Heart left ventricle (tissue), 16 donors: ENCODE measurements at places on chromosomes 7 and 10. TPM values are rescaled to one million over a fixed set of nuclear protein-coding genes. Genes with fewer than 3 reads are reported as not detected.

Gene TRIL
- 4.5 TPM for total RNA-seq

Gene DNAJC12
- 4.1 TPM for total RNA-seq

Gene MCM10
- not detected for total RNA-seq

Gene HOXA7
- total RNA-seq, result not detected

Gene FAM25A
- total RNA-seq, result not detected

Gene SLC16A12
- 2.9 TPM for total RNA-seq

Gene SEMA3C
- 81.8 TPM for total RNA-seq

Gene KIAA1549
- 2.0 TPM for total RNA-seq

Gene PALD1
- total RNA-seq, result 9.2 TPM

Gene PNLIPRP1
- not detected for total RNA-seq

Gene TAS2R3
- 0.35 TPM for total RNA-seq

Gene TMEM196
- not detected for total RNA-seq

Gene H2BK1
- total RNA-seq, result not detected

DNA sequence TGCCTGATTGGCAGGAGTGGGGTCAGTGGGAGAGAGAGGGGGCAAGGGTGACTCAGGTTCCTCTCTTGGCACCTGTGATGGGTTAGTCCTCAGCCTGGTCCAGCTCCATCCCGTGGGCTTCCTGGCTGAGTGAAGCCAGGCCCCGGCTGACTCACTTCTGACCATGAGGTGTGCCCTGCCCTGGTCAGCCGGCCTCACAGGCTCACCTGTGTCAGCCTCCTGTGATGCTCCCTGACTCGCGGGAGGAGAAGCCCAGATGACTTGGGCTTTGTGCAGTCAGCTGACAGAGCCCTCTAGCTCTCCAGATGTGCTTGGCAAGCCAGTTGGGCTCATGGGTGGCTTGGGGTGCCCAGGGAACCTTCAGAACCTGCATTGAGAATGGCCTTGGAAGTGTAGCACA lies 16.0 kb upstream of the PPIF start:
- DNase-seq, result peak; percentile 20

- DNase-seq, result no peak
Observed at GRCh38 chr10:119505588-119506315, 36.8 kb downstream of the RGS10 start.

DNA sequence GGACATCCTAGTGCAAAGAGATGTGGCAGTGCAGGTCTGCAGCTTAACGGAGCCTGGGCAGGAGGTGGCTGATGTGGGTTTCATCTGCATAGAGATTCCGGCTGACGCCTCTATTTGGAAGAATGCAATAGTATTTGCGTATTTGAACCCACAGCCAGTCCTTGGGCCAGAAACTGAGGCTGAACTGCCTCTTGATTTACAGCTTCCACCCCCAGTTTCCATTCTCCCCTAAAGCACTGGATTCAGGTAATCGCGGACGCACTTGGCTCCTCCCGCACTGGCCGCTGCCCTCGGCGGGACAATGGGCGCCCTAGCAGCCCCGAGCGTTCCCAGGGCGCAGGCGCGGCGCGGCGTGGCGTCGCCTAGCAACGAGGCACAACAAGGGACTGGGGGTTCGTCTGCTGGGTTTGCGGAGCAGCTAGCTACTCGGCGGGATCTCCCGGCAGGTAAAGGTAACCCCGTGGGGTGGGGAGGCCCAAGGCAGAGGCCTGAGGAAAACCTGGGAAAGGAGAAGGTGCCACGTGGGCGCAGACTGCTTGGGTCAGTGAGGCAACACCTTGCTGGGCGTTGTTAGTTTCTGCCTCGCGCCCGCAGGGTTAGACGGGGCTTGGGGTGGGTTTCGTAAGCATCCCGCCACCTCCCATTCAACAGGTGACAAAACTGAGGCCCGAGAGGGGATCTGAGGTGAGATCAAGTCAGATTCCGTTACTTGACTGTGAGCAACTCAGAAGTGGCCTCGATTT lies at the start of gene ARMC3:
ARMC3 (plus strand) TSS at position 393 of the 743 bp plus-strand sequence. CDS start 3,944 bp downstream, outside the sequence.
- DNase-seq, result peak; percentile 38

- no peak for DNase-seq
Observed at GRCh38 chr7:139431459-139431858, 52.0 kb downstream of the KLRG2 start.

GRCh38 chr10:89037096-89037495 lies 46.5 kb downstream of the FAS start:
- no peak for DNase-seq

GRCh38 chr10:124725171-124725631 lies 19.0 kb downstream of the FAM53B start:
- no peak for DNase-seq

DNA sequence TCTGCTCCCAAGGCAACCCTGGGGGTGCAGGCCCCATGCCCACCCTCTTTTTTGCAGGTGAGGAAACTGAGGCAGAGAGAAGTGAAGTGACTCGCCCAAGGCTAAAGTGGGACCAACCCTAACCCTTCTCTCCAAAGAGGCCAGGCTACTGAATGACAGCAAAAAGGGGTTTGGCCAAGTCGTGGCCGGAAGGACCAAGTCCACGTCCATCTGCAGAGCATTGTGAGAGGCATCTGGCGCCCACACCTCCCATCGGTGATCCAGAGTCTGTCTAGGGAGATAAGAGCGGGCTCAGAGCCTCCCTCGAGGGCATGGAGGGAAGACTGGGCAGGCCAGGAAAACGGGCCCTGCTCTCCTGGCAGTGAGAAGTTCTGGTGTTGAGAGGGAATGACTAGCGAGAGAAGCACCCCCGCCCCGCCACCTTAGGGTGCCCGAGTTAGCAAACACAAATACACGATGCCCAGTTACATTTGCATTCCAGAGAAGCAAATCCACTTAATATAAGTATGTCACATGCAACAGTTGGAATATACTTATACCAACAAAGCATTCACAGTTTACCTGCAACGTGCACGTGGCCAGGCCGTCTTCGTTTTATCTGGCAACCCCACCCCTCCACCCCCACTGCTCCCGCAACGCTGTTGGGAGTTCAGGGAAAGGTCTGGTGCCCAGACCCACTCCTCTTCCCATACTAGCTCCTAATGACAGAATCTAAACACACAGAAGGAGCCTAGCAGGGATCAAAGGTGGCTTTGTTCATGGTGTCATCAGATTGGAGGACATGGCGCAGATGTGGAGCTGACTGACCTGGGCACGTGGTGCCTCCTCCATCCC lies 124.9 kb downstream of the OAT start:
- no peak for DNase-seq

DNA sequence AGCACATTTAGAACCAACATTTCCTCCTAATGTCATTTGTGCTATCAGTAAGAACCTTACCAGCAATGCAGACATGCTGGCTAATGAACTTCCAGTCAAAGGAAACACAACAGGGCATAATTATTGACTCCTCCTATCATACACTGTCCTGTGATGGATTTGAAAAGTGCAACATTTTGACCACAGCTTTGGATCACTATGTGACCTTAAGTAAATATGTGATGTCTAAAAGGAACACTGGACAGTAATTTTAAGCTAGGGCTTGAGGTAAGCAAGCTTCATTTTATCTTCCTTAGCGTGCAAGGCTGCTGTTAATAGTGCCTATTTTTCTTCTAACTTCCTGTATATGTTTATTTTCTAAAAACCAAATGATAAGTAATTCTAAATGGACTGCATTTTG lies 240.6 kb upstream of the HGF start:
- no peak for DNase-seq

DNA sequence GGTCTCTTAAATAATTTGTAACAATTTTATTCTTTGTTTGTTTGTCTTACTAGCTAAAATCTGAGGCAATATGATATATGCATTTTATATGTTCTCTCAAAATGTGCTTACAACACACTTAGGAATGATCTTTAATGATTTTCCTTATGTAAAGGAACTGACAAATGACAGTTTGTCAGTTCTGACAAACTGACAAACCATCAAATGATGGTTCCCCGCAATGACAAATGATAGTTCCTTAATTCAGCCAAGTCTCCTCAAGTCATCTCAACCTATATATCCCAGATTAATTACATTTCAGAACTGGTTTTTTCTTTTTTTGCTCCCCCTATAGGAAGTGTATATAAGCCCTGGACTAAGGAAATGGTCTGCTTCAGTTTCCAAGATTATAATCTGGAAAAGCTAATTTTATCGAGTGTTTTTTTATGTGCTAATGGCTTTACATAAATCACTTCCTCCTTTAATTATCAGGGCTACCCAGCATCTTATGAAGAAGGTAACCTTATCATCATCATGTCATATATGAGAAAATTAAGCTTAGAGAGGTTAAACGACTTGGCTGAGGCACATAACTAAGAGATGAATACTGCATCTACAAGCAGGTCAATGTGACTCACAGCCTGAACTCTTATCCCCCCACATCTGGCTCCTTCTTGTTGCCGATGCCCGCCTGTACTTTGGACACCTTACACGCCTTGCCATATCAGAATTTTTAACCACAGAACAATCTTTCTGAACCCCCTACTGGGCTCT lies 75.1 kb downstream of the RELN start:
- no peak for DNase-seq

DNA sequence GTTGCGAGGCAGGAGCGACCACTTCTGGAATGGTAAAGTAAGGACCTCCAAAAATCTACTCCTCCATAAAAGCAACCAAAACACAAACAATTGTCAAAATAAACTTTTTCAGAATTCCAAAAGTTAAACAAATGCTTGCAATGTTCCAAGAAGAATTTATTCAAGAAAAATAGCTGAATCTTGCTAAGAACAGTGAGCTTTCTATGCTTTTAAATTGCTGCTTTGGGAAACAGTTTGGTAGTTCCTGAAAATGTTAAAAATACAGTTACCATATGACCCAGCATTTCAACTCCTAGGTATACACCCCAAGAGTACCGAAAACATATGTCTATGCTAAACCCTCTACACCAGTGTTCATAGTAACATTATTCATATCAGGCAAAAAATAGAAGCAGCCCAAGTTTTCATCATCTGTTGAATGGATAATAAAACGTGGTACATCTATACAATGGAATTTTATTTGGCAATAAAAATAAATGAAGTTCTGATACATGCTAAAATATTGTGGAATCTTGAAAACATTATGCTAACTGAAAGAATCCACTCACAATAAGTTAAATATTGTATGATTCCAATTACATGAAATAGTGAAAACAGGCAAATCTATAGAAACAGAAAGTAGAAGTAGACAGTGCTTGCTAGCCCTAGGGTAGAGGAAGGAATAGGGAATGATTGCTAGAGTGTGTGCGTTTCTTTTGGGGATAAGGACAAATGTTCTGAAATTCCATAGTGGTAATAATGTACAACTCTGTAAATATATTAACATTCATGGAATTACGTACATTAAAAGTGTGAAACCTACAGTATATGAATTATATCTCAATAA lies 57.0 kb downstream of the LRRN3 start:
- DNase-seq, result no peak

DNA sequence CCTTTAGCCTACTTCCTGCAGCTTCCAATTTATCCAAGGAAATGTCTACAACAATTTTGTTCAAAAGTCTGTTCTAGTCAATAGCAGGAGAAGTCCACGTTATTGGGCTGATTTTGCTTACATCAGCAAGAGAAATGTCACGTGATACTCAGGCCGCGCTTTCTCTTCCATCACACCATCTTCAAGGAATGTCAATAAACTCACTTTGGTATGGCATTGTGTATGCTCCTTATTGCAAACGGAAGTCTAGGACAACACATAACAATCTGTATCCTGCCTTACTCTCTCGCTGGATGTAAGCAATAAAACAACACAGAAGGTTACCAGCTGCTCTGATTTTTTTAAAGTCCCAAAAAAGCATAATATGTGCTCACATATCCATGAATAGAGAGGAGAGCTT lies 17.1 kb upstream of the STK17A start:
- DNase-seq, result no peak

DNA sequence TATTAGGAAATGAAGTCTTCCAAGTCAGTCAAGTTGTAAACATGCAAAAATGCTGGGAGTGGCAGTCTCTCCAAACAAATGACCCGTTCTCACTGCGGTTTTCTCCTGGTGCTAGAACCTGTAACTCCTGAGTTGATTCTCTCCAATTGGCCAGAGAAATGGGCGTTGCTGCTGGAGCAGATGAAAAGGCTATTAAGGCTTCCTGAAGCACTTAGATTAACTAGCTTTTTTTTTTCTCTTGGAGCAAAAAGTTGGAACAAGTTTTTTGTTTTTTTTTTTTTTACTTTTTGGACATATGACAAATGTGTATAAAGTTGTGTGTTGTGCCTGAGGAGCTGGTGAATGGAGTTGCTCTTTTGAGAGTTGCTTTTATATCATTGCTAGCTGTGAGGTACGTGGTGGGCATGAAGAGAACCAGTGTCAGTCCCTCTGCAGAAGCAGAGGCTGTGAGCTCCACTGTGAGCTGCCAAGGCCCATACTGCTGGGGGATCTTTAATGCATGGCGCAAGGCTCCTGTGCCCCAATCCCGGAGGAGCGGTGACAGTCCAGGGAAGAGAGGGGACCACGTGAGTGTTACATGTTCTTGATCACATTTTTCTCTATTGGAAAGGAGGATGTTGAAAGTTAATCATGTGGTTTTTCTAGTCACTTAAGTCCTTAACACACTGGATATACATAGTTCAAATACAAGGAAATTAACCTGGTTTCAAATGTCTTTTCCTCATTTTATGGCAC lies 393.6 kb upstream of the GALNT17 start:
- DNase-seq, result no peak

GRCh38 chr7:16026253-16027020 lies 340.0 kb upstream of the MEOX2 start:
- peak; percentile 42 for DNase-seq

DNA sequence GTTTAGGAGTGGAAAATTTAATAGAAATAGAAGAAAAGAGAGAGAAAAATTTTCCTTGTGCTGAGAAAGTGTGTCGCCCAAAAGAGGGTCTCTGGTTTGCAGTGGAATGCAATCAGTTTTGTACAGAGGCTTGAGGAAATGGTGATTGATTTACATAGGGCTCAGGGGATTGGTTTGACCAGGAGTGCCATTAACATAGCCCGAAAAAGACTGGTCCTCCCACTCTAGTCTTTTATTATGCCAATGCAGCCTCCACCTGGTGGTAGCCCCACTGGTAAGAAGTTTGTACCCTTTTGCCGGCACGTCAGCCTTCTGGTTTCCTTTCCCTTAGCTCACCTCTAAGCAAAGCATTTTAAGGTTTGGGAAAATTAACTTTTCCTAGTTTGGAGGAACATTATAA lies 885.3 kb downstream of the XPNPEP1 start:
- DNase-seq, result no peak

- no peak for DNase-seq
Observed at GRCh38 chr7:33072471-33072870, 9.9 kb upstream of the NT5C3A start.

- DNase-seq, result no peak
Observed at GRCh38 chr10:73556855-73557254, 34.3 kb downstream of the USP54 start.

DNA sequence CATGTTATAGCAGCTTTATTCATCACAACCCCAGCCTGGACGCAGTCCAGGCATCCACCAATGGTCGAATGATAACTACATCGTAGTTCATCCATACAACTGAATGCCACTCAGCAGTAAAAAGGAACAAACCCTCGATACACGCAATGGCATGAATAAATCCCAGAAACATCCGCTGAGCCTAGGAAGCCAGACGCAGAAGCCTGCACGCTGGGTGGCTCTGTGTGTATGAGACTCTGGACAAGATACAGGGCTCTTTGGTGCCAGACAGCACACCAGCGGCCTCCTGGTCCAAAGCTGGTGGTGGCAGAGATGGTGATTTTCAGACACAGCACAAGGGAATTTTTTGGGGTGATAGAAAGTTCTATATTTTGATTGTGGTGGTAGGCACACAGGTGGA lies 10.0 kb upstream of the CRYGN start:
- DNase-seq, result no peak

- DNase-seq, result no peak
Observed at GRCh38 chr7:30925117-30925516, 13.5 kb downstream of the AQP1 start.
